Thoracic aorta (tissue), 2 donors: ENCODE measurements at places on chromosomes 2 and 18. TPM values are rescaled to one million over a fixed set of nuclear protein-coding genes. Genes with fewer than 3 reads are reported as not detected.

The CMPK2 gene
- total RNA-seq = 31.1 TPM

DNA sequence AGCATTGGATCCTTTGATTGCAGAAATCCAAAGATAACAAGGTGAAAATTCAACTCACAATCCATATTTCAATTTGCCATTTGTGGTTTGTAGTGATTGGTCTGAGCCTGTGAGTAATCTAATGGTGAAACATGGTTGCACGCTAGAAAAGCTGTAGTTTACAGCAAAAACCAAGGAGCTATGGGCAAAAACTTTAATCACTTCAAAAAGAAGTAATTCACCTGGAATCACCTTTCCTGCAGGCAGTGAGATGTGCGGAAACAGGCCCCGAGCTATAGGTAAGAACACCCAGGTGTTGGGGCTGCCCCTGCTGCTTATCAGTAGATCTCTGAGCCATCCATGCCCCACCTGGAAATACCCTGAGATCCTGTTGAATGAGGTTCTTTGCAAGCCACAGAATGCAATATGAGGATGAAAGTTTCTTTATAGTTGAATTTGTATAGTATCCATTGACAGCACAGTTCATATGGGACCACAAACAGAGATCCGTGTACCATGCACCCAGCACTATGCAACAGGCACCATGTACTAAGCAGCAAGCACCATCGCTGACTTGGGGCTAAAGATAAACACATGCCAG is 208.2 kb downstream of the SPP2 start:
- no peak overlapping the region for H3K27ac ChIP-seq
- H3K27me3 ChIP-seq = no peaks in the 10 kb centered on the region
- no peaks in the 10 kb centered on the region for H3K36me3 ChIP-seq
- no peak overlapping the region for H3K4me3 ChIP-seq
- DNase-seq = no peak
- H3K4me1 ChIP-seq = no peaks in the 10 kb centered on the region

The LPIN1 gene
- 24.5 TPM for total RNA-seq

The LOXHD1 gene
- 0.27 TPM for total RNA-seq
